ENCODE measurements at places on chromosomes 12 and 14.

DNA sequence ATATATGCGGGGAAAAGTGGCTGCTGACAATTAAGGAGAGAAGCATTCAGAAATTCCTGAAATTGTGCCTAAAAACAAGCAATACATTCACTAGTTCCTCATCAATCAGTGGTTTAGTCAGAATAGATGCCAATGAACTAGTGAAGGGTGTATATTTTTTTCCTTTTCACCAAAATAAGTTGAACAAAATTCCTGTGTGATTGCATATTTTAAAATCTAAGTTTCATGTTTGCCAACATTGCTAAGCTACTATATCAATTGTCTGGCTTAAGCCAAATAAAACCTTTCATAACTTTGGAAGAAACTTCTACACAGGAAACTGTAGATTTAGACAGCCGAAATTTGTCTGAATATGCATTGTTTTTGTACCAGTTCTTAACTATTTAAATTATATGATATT, 8.7 kb downstream of the PRKD1 start:
- DNase-seq, result no peak

DNA sequence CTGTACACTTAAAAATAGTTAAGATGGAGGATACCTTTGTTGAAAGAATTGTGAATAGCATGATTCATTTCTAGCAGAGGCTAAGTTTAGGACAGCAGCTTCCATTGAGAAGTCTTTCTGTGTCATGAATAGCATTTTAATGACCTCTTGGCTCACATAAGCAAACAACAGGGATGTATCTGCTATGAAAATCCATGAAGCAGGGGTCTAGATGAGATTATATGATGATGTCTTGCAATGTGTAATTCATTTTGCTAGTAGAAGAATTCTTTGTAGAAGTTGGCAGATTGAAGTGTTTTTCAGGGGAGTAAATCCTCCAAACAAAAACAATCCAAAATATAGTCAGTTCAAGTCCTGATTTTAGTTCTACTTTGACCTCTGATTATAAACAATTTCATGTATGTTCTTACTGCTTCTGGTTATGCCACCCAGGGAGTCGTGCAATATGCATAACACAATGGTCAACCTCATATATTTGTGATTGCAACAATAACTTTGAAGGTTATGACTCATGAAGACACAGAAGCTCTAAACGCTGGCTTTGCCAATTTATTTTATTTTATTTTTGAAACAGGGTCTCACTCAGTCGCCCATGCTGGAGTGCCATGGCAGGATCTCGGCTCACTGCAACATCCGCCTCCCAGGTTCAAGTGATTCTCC, 6.9 kb upstream of the RD3L start:
- no peak for DNase-seq

DNA sequence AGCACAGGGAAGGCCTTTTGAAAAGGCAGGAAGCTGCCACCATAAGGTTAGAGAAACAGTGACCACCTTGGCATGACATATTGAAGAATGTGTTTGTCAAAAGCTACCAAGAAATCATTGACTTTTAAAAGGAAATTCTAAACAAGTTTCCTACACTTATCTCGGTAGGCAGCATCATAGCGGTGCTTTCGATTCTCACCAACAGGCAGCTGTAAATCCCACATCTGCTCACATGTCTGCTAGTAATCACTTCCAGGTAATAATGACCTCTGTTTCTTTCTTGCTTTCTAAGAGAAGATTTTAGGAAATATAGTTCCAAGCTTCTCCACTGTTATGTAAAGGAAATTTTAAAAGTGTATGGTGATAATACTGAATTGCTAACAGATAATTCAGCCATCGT, 821.1 kb upstream of the FOXG1 start:
- no peak for DNase-seq

DNA sequence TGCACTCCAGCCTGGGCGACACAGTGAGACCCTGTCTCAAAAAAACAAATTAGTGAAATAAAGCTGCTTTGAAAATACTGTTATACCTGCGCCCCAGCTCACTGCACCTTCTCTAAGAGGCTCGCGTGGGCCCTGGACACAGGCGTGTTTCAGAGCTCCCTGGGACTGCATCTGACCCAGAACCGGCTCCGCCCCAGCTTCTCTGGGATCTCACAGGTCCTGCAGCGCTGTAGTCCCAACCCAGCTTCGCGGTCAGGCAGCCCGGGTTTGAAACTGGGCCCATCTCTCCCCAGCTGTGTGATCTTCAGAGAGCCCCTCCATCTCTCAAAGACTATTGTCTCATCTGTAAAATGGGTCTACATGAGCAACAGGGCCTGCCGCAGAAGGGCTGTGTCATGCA, 7.5 kb downstream of the RIMBP2 start:
- no peak for DNase-seq

DNA sequence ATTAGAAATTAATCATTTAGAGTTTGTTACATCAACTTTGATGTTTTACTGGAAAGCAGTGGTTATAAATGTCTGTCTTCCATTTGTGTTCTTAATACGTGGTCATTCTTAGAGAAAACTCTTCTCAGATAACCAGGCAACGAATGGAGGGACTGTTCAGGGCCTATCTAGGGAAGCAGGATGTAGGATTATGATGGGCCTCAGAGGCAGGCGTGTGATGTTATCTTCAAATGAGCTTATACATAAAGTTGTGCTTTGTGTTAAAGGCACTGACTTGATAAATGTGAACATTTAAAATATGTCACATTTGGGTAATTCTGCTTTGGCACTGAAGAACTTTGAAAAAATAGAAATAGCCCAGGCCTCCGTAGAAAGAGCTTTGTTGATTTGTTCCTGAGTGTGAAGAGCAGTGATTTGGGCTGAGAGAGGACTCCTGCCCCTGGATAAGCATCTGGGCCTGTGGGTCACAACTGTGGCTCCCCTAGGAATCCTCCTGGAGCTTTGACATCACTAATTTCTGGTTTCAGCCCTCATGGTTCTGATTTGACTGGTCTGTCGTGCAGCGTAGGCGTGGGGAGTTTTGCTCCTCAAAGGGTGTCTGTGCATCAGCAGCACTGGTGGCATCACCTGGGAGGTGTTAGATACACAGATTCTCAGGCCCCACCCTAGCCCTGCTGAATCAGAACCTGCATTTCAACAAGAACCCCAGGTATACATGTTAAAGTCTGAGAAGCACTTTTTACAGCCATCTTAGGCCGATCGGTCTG, 55.4 kb downstream of the SAMD4A start:
- DNase-seq, result no peak

GRCh38 chr12:70788774-70789173, 131.8 kb downstream of the PTPRR start:
- DNase-seq, result no peak

GRCh38 chr12:53728206-53728605, 954 bp upstream of the CALCOCO1 start:
- DNase-seq, result no peak

Measured in ascending aorta (tissue), 2 donors.